Spinal cord (tissue), 10 donors: ENCODE measurements at places on chromosomes 2 and 18. TPM values are rescaled to one million over a fixed set of nuclear protein-coding genes. Genes with fewer than 3 reads are reported as not detected.

CPO gene
- 0.40 TPM for total RNA-seq

TRIM54 gene
- 0.30 TPM for total RNA-seq

IL36RN gene
- not detected for total RNA-seq

IL1A gene
- 0.55 TPM for total RNA-seq
